ENCODE measurements at places on chromosomes 5 and 9.

DNA sequence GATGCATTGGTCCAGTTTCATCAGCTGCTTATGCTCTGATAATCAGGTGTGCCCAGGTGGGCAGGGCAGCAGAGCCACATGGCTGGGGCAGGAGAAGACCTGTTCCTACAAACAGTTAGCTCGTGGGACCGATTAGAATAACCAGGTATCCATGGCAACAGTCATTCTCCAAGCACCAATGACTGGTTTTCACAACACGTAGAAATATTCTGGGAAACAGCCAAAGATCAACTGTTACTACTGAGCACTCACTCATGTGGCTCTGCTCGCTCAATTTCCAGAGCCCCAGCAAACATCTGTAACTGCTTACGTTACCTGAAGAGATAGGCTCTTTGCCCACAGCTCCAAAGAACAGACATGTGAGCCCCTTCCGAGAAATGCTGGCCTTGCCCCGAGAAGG, 302.0 kb downstream of the AGTPBP1 start:
- no peak for DNase-seq

GRCh38 chr5:171654881-171655280, 130.7 kb upstream of the SMIM23 start:
- no peak for DNase-seq

GRCh38 chr9:136482046-136482792, 621 bp downstream of the SEC16A start:
- no peak for DNase-seq

GRCh38 chr9:7118633-7119032, 360.9 kb downstream of the KDM4C start:
- no peak for DNase-seq

DNA sequence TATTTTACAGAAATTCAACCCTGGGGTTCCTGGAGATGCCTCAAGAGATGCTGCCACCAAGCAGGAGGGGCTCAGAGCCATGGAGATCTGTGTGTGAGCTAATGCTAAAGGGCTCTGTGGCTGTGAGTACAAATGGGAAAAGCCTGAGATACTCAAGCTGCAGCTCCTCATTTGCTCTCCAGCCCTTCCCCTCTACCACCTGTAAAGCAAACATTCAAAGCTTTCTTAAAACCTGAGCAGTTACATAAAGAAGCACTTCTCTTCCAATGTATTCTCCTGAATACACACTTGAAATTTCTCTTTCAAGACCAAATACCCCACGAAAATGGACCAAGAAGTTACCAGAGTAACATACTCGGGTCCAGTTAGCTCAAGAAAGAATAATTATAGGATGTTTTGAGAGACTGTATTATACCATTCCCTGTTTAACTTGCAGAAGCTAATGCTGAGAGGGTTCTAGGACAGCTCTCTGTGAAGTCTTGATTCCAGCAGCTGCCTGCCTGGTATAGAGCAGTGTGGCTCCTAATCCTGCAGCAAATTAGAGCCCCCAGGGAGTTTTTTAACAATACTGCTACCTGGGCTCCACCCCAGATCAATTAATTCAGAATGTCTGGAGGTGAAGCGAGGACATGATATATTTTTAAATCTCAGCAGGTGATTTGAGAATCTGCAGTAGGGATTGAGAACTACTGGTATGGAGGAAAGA, 21.1 kb downstream of the RGS7BP start:
- DNase-seq: no peak

DNA sequence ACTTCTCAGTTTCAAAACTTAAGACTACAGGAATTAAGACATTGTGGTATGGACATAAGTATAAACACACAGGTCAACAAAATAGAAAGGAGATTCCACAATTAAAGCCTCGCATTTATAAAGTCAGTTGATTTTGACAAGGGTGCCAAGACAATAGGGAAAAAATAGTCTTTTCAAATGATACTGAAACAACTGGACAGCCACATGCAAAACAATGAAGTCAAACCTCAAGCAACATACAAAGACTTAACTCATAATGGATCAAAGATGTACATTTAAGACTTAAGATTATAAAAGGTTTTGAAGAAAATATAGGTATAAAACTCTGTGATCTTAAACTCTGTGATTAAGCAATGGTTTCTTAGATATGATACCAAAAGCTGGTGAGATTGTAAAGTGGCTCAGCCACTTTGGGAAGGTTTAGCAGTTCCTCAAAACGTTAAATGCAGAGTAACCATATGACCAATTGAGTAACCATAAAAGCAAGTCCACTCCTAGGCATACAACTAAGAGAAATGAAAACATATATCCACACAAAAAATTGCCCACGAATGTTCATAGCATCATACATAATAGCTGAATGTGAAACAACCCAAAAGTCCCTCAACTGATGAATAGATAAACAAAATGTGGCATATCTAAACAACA, 22.0 kb downstream of the HINT1 start:
- no peak for DNase-seq

- DNase-seq: peak; percentile 79
Observed at GRCh38 chr9:104991144-104991953, 63.4 kb upstream of the ABCA1 start.

DNA sequence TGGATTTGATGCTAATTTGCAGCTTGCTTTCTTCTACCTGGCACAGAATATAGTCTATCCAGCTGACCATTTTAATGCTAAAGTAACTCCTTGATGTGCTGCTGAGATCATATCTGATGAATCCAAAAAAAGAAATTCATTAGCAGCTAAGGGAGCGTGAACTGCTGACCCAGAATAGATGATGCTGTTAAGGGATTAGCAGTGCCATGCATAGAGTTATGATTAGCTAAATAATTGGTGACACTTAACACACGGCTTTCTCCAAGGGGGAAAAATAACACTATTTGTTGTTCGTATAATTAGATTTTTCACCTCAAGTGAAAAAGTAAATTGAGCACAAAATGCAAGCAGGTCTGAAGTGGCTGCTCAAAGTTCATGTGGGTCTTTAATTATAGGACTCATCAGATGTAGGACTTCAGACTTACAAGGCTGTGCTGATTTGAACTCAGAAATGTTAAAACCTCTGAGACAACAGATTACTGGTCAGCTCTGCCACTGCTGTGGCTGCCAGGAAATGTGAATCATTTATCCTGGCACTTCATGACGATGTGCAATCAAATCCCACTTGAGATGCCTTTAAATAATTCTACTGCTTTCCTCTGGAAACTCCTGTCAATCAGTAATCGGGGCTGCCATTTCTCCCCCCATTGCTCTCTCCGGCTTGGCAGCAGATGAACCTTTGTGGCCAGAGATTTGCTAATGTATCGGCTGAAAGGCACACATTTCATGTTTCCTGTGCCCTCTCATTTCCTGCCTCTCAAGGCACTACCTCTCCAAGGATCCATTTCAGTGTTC, 291.6 kb upstream of the C9orf72 start:
- DNase-seq: no peak

GRCh38 chr9:95966306-95966705, 90.8 kb downstream of the ERCC6L2 start:
- no peak for DNase-seq

DNA sequence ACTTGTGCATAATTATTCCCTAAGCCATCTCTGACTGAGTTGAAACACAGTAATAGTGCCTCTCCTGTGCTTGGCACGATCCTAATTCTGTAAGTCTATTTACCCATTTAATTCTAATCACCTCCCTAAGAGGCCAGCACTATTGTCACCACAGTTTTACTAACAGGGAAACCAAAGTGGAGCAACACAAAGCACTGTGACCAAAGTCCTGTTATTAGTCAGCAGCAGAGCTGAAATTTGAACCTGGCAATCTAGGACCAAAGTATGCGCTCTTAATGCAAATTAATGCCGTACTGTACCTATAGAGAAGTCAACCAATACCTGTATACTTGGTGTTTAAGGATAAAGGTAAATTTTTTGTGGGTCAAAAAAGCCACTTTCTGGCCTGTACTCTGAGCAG, 77.1 kb upstream of the CNTLN start:
- no peak for DNase-seq

DNA sequence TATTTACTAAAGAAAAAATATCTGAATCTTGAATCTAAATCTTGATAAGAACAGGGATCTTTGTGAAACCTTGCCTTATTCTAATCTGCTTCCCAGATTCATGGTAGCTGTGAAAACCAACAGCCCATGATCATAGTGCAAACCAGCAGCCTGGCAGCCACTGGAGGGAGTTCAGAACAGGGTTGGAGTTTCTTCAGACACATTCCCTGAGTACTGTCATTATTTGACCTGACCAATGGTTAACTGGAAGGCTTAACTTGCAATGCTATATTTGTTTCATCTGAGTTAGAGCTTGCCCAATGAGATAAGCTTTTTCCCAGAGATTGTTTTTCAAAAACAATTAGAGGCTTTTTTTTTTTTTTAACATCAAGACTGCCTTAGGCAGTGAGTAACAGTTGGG, 47.8 kb downstream of the LOX start:
- no peak for DNase-seq

DNA sequence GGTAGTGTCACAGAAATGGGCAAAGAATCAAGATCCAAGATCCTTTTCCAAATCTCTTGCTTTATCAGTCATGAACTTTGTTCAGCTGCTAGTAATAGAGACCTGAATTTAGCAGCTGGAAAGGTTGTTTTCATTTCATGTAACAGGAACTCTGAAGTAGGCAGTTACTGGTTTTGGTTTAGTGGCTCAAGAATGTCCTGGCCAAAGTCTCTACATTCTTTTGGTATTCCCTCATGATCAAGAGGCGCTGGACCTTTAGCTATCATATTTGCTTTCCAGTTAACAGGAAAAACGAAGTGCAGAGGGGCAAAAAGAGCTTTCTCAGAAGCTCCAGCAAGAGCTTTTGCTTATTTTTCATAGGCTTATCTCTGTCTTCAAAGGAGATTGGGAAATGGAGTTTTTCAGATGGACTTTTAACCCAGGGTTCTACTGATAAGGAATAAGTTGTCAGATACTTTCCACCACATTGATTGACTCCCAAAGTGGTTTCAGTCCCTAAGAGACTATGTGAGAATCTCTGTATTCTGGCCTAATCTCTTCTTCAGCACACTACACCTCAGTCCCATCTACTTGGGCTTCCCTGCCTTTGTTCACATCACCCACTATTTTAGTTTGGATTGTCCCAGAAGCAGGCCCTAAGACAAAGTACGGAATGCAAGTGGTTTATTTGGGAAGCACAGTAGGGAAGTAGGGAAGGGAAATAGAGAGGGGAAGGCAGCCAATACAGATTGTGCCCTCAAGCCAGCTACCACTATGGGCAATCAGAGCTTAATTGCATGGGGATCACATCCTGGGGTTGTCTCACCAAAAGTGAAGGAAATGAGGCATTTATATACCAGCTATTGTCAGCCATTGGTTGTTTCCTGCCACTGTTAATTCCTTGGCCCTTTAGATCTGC, 359.3 kb downstream of the LRRC70 start:
- DNase-seq: no peak

All from hippocampal formation (tissue), 2 donors.